Kidney (tissue), 22 donors: ENCODE measurements at places on chromosomes 11 and 22. TPM values are rescaled to one million over a fixed set of nuclear protein-coding genes. Genes with fewer than 3 reads are reported as not detected.

Gene MISFA
- 3.6 TPM for total RNA-seq

Gene CRKL
- total RNA-seq, result 44.7 TPM

Gene GAB4
- total RNA-seq, result not detected

- peak; percentile 89 for DNase-seq
Observed at GRCh38 chr11:68342459-68343158, 30.2 kb downstream of the LRP5 start.

GRCh38 chr11:135004495-135004894, 592.5 kb upstream of the B3GAT1 start:
- DNase-seq, result peak; percentile 66

- DNase-seq, result no peak
Observed at GRCh38 chr11:120363436-120363835, 27.2 kb downstream of the ARHGEF12 start.
